ENCODE measurements at places on chromosomes 6 and 20.

DNA sequence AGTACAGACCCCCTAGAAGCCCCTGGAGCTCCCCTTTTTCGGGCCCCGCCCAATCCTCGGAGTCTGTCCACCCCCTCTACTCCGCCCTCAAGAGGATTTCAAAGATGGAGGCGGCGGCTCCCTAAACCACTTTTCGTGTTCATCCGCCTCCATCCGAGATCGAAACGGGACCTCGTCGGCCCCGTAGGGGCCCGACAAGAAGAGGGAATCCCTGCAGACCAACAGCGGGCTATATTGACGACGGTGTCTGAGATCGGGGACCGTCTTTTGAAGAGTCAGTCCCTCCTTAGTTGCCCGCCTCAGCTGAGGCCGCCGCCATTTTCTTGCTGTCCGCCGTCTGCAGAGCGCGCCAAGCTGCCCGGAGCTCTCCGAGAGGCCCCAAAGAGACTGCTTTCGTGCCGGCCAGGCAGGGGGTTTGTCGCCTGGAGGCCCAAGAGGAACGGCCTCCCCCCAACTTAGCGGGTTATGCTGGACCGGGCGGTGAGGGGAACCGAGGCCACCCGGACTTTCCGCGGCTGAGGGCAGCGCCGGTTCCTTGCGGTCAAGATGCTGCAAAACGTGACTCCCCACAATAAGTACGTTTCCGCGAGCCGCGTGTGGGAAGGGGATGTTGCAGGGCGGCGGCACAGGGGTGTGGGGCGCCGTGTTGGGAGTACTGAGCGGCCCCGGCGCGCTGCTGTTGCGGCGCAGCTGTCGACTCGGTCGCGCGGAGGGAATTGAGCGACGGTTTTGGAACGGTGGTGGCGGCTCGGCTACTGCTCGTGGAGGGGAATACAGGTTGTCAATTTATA lies 4.2 kb downstream of the BRD2 start:
- DNase-seq = no peak

DNA sequence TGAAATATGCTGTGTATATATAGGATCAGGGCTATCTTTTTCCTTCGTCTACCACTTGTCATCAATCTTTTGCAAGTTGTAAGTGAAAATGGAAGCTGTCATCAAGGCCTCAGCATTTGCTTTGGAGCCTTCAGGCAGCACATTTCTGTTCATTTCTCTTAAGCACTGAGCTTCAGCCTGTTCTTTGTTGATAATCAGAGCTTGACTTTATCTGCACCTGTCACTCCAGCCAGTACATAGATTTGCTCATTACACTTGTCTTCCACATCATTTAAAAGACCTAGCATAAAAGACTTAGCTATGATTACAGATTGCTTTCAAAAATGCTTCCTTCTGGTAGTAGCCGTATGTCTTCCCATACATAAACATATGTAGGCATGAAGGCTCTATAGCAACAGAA lies 189.8 kb upstream of the GRIK2 start:
- no peak for DNase-seq

DNA sequence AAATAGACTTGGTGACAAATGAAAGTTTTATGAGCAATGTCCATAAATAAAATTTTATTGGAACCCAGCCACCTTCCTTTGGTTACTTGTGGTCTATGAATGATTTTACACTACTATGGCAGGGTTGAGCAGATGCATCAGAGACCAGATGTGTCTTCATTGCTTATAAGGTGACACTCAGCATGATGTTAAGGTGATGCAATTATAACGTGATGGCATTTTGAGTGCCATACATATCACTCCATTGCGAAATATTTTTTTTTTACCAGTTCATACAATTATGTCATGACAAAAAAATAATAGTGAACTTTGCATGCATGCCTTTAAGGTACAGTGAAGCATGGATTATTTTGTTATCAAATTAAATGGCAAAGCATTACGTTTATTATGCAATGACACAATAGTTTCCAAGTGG lies 96.0 kb downstream of the ADTRP start:
- no peak for DNase-seq

- DNase-seq = no peak
Observed at GRCh38 chr6:45838451-45838850, 177.2 kb downstream of the CLIC5 start.

DNA sequence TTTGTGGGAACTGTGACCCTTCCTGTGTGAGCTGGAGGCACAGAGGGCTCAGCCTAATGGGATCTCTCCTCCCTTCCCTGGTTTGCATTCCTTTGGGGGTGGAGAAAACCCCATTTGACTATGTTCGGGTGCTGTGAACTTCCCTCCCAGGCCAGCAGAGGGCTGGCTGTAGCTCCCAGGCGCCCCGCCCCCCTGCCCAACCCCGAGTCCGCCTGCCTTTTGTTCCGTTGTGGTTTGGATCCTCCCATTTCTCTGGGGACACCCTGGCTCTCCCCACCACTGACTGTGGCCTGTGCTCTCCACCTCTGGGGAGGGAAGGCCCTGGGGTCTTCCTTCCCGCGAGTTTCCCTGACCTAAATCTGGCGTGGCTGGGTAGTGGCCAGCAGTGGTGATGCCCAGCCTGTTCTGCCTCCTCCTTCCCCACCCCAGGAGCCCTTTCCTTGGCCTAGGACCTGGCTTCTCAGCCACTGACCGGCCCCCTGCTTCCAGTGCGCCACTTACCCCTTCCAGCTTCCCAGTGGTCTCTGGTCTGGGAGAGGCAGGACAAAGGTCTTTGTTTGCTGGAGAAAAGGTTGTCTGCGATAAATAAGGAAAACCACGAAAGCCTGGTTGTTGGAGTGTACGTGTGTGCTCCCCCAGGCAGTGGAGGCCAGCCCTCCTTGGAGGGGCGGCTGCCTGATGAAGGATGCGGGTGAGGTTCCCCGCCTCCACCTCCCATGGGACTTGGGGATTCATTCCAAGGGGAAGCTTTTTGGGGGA lies 4.9 kb downstream of the VEGFA start:
- DNase-seq = peak; percentile 88

DNA sequence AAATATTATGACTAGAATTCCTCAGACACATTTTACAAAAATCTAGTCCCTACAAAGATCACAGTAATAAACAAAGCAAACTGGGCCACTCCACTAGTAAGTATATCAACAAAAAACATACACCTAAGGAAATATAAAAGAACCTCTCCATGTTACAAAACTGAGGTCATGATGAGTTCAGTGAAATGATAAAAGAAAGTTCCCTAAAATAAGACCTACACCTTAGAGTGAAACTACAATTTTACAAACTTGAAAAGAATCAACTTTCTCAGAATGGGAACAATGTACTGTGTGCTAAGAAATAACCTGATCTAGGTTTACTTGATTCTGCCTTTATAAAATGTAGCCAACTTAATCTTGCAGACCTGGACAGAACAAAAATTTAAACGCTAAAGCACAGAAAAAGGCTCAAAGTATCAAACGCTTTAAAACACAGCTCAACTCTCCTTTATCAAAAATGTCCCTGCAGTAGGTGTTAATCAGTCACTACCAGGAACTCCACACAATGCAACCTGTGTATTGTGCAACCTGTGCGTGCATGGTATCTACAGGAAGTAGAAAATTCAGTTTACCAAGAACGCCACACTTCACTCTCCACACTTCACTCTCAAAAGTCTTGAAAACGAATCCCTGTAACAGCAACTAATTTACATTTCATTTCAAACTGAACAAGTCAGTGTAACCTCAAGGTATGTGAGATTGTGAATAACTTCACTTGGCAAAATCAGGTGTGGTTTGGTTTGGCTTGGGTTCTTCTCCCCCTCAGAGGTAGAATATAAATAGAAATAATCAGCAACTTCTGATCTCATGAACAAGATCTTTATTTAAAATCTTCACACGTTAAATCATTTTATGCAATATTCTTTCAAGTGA lies 1.8 kb downstream of the RALGAPA2 start:
- DNase-seq = peak; percentile 9

GRCh38 chr6:105370351-105370750 lies 32.5 kb downstream of the PREP start:
- DNase-seq = no peak

GRCh38 chr20:57180387-57180786 lies 86.1 kb downstream of the BMP7 start:
- DNase-seq = no peak

DNA sequence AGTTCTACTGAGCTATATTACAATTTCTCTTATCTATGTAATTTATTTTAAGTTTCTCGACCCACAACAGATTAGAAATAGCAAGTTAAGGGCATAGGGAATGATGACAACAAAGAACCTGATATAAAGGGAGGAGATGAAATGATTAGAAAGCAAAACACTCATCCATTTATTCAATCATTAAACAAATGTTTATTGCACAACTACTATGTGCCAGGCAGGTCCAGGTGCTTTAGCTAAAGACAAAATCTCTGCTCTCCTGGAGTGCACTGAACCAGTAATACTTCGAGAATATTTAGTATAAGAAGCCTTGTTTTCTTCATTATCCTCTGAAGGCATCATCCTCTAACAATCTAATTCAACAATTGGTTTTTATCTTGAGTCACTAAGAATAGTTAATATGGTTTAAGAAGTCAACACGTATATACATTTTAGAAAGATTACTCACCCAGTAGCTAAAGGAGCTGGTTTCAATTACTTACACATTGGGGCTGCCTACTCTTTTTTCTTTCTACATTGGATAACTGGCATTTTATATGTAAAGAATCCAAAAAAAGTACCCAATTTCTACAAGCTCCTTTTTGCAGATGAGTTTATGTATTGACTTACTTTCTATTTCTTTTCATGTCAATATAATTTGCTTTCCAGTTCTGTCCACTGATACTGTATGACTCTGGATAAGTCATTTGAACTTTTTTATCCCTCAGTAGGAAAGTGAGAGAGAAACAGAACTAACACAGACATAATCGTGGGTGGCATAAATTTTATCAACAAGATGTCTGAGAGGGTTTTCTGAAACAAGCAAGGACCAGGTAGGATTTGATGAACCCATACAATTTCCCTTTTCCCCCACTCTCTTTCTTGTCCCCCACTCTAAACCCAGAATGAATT lies 312.6 kb downstream of the CLIC5 start:
- DNase-seq = no peak

GRCh38 chr6:19070520-19070919 lies 683.4 kb downstream of the RNF144B start:
- no peak for DNase-seq

DNA sequence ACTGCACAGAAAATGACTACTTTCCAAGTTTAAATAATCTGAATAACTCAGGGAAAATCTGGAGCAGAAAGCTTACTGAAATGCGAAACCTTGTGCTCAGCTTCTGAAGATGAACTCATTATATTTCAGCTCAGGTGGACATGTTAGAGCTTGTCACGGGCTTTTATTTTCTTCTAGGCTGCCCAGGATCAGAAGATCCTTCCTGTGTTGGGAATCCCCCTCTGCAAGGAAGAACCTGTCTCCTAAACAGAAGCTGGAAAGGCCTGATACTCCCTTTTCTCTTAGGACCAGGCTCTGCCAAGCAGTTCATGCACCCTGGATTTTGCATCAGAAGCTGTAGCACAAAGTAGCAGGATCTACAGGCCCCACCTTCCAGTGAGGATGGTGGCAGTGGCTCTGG lies 5.1 kb upstream of the SLC2A12 start:
- DNase-seq = no peak

DNA sequence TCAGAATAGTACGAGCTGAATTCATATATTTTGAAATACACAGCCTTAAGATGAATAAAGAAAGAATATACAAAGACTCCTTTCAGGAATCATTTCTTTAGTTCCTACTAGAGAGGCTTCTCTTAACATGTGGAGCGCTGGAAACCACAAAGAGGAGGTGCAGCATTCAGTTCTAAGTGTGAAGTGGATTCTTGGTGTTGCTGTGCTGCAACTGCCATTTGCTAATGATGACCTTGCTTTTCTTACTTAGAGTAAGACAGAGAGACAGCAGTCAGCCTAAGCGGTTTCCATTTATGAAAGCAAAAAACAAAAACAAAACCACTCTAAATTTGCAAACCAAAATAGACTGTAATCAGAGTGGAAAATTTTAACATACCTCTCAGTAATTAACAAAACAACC lies 629.0 kb downstream of the EPHA7 start:
- no peak for DNase-seq

Measured in hematopoietic multipotent progenitor cell treated with erythropoietin and hydrocortisone succinate and interleukin-3 and kit ligand, for 15 days (in vitro differentiated cells).